Forelimb muscle (tissue), 1 donor: ENCODE measurements at places on chromosomes 12 and 14. TPM values are rescaled to one million over a fixed set of nuclear protein-coding genes. Genes with fewer than 3 reads are reported as not detected.

The KRT72 gene
- polyA plus RNA-seq = 0.08 TPM

The PRH2 gene
- 0.33 TPM for polyA plus RNA-seq

The PTPRQ gene
- polyA plus RNA-seq = 0.90 TPM

The C12orf60 gene
- polyA plus RNA-seq = 1.1 TPM

The KRT83 gene
- polyA plus RNA-seq = not detected

DNA sequence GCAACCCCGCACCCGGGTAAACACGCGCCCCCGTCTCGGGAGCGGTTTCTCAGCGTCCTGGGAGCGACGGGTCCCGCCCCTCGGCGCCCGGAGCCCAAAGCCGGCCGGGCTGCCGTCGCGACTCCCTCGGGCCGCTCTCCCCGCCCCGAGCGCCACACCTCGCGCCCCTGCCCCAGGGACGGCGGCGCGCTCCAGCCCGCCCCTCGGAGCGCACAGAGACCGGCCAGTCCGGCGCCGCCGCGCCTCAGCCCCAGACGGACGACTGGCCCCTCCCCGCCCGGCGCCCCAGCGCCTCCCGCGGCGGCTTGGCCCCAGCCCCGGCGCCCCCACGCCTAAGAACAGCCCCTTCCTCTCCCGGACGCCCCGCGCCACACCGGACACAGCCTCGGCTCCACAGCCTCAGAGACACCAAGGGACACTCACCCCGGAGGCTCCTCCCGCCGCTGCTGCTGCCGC, 411 bp downstream of the BTBD7 start:
- no peak for DNase-seq

GRCh38 chr14:61564618-61565091, 130.7 kb upstream of the HIF1A start:
- DNase-seq = no peak

DNA sequence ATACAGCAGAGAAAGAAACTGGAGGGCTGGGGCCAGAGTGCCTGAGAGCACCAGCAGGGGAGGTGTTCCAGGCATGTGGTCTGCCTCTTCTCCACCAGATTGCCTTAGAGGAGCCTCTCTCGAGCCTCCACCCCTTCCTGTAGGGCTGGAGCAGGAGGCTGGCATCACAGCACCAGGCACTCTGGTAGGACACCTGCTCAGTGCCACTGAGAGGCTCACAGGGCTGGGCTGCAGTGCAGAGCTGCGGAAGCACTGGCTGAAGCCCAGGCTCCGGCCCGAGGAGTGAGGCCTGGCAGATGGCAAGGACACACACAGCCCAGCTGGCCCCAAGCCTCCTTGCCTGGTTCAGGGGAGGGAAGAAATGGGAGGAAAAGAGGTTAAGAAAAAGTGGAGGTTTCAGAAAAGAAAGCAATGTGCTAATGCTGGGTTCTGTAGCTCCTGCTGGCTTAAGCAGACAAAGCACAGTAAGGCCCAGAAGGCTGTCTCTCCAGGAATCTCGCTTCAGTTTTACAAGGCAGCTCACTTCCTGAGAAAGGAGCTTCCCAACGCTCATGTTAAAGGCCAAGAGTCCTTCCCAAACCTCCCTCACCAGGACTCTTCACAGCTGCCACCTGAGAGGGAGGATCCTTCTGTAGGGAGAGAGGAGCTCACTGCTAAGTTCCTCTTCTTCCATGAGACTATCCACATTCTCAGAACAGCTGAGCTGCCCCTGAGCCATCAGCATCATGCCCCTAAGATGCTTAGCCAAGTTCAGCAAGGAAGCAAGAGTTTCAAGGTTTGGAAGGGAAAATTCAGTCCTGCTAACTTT, 23.8 kb downstream of the SPTB start:
- DNase-seq = no peak

- DNase-seq = no peak
Observed at GRCh38 chr12:103962493-103962892, 3.2 kb upstream of the TDG start.

- no peak for DNase-seq
Observed at GRCh38 chr12:90229407-90230170, 521.0 kb upstream of the ATP2B1 start.

- DNase-seq = no peak
Observed at GRCh38 chr12:25546318-25546717, 6.8 kb downstream of the LMNTD1 start.

DNA sequence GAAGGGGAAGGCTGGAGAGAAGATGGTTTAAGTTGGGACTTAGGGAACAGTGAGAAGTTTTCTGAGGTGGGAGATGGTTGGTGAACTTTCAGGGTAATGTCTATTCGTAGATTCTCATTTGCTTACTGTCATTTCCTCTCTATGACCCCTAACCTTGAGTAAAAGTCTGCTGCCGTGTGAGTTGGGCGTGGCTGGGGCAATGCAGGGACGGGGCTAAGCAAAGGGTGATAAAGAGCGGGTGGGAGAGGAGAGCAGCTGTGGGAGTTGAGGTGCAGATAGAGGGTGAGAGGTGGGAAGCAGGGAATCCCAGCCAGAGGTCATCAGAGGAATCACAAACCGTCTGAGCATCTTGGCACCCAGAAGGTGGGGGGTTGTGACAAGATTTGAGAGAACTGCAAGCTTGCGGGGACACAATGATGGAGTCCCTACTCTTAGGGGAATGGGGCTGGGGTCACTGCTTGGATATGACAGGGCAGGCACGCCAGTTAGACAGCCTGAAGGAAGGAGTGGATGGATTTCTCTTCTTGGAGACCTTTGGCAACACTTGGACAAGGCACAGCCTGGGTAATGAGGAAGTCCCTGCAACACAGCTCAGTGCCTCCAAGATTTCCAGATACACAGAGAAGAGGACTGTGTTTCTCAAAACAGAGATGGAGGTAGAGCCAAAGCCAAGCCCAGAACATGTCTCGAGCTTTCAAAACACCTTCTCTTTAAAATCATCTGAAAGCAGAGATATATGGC, 45.9 kb upstream of the CTDSP2 start:
- DNase-seq = no peak

- no peak for DNase-seq
Observed at GRCh38 chr14:55518391-55518790, 61.6 kb upstream of the KTN1 start.

GRCh38 chr14:52044791-52045522, 23.9 kb downstream of the NID2 start:
- DNase-seq = no peak

DNA sequence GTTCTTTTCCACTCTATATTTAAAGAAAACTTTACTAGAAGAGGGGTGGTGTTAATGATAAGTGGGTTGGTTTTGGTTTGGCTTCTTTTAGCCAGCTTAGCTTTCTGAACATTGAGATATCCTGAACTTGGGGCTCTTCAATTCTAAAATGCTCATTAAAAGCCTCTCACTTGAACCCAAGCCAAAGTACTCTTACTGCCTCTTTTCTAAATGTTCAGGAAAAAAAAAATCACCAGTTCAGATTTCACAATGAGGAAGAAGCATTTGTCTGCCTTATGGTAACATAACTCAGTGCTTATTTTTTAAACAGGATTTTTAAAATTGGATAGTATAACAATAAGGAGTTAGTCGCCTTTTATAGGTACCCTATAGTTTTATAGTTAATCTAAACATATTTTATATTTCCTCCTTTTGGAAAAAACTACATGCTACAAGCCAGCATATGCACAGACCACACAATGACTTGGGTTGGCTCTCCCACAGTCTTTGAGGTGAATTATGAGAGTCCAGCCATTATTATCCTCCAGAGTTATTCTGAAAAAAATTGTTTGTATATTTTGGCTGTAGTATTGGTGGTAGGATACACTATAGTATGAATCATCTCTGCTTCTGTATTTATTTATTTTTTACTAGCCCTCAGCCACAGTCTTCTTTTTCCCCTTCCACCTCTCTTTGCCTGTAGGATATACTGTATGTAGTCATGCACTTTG, 195.5 kb upstream of the TMPO start:
- DNase-seq = no peak
